Epithelial cell of prostate (primary cell): ENCODE measurements at places on chromosomes 5 and 9.

GRCh38 chr9:123470121-123470782 is 114.3 kb downstream of the CRB2 start:
- DNase-seq: no peak

GRCh38 chr9:124662561-124662960 is 108.5 kb downstream of the NR6A1 start:
- DNase-seq: no peak

DNA sequence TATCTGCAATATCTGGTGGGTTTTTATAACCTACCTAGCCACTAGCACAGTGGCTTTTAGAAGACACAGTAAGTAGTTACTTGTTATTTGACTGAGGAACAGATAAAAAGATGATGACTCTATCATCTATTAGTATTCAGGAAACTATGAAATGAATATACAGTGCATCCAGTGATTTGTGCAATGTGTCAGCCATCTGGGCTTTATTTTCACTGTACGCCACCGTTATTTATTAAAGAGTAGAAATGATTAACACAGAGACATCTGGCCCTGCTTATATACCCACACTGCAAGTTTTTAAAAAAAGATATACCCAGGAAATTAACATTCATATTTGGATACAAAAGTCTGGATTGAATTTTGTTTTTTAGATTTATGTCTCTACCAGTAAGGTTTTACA is 408.4 kb downstream of the PDE4D start:
- no peak for DNase-seq

DNA sequence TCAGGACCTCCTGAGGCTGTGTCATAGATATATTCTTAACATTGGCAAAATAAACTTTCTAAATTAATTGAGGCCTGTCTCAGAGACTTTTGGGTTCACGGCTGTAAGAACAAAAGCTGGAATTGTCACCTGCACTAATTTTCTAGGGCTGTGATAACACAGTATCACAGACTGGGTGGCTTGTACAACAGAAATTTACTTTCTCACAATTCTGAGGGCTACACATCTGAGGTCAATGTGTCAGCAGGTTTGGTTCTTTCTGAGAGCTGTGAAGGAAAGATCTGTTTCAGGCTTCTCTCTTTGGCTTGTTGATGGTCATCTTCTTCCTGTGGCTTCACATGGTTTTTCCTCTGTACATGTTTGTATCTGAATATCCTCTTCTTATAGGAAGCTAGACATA is 29.2 kb upstream of the NFIL3 start:
- DNase-seq: no peak

DNA sequence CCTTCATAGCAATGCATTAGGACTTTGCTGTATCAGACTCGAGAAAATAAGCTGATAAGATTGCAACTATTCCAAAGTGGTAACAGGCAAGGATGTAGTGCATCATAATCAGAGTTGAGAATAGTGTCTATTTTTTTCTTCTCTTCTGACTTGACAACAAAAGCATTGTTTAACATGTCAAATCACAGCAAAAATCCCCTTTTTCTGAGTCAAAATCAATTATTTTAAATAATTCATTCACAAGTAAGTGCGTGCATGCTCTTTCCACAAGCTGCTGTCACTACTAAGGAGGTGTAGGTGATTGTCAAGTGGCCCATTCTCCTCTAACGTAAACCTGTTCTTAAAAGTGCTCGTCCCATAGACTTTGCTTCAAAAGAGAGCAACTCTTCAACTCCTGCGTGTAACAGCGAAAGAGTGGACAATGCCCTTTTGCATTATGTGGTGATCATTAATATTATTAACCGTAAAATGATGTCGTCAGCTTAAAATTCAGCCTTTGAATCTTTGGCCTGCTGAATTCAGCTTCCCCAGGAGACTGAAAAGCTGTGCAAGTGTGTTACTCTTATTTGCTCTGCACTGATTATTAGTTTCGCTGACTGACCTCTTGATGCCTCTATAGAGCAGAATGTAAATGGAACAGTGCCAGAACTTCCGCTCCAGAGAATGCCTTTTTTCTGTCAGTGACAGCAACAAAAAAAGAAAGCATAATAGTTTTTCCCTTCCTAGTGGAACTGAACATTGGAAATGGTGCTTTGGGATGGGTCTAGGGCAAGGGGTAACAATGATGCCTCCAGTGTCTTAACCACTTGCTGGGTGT is 680.8 kb upstream of the SEMA6A start:
- no peak for DNase-seq

DNA sequence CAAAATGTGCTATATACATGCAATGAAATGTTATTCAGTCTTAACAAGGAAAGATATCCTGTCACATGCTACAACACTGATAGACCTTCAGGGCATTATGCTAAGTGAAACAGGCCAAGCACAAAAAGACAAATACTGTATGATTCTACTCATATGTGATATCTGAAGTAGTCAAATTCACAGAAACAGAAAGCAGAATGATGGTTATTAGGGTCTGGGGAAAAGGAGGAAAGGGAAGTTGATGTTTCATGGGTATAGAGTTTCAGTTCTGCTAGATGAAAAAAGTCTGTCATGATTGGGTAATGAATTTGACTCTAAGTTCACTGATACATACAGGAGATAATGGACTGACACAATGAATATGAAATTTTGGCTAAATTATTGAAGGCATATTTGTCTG is 11.2 kb upstream of the RIC1 start:
- DNase-seq: no peak

DNA sequence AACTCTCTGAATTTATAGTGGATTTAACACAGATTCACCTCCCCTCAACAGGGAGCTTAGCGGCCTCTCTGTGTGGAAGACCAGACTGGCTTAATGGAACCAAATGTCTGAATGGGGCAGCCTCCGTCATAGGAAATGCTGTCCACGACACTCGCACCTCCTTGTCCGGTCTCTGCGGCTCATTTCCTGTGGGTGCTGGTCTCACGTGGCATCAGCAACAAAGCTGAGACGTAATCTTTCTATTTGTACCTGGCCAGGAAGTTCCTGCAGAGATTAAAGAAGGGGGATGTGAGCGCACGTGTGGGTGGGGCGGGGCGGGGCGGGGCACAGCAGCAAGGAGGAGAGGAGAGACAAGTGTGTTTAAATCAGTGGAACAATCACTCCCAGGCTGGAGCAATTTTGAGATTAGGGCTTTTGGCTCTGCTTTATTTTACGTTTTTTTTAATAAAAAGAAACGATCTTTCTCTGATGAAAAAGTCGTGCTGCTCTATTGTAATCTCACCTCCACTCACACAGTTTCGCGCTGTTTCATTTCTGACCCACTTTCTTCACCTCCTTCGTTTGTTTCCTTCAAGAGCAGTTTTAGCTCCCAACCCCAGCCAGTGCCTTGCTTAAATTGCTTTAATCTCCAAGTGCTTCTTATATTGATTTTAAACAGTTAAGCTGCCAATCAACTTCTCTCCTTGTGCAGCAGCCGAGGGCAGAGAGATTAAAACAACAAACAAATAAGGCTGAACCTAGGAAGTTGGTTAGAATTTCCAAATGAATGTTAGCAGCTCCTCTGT is 132.2 kb upstream of the ASTN2 start:
- no peak for DNase-seq

- no peak for DNase-seq
These were observed 741 bp upstream of the NKX2-5 start for GRCh38 chr5:173235499-173236394.

DNA sequence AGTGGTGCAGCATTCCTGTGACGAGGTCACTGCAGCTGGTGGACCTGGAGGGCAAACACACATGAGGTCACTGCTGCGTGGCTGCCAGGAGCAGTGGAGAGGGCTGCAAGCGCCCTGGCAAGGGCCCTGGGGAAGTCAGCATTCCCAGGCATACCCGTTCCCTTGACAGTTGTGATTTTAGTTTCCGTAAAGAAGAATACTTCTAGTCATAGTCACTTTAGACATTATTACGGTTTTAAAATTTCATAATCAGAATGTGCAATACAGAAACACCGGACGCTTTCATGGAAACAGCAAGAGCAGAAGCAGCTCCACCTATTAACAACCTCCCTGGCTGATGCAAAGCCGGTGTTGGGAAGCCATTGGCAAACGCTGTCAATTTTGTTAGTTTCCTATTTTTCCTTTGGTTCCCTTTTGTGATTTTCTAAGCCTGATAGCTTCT is 129.8 kb downstream of the GADD45G start:
- DNase-seq: no peak
